ENCODE measurements at places on chromosomes 12 and 14. TPM values are rescaled to one million over a fixed set of nuclear protein-coding genes. Genes with fewer than 3 reads are reported as not detected.

DNA sequence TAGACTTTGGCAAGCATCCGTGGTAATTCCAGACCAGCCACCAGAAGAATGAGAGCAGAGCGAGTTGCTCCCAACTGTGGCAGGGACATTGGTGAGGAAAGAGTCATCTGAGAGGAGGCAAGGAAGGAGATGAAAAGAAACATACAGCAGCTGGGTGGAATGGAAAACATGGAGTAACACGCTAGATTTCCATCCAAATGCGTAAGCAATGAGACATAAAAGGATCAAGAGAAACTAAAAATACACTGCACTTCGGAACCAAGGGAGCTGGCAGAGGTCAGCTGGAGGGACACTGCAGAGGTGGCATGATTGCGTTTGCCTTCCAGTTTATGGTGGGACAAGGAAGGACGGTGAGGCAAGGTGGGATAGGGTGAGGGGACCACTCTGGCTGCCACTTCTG is 82.9 kb downstream of the DDX51 start:
- DNase-seq, result no peak

- DNase-seq, result no peak
Measured at GRCh38 chr12:709455-710020, 42.8 kb upstream of the WNK1 start.

GRCh38 chr12:77046468-77046867 is 18.9 kb downstream of the E2F7 start:
- DNase-seq, result no peak

- peak; percentile 57 for DNase-seq
Measured at GRCh38 chr12:16583969-16584745, 21.8 kb downstream of the LMO3 start.

GRCh38 chr12:129559776-129560175 is 344.0 kb downstream of the TMEM132D start:
- no peak for DNase-seq

DNA sequence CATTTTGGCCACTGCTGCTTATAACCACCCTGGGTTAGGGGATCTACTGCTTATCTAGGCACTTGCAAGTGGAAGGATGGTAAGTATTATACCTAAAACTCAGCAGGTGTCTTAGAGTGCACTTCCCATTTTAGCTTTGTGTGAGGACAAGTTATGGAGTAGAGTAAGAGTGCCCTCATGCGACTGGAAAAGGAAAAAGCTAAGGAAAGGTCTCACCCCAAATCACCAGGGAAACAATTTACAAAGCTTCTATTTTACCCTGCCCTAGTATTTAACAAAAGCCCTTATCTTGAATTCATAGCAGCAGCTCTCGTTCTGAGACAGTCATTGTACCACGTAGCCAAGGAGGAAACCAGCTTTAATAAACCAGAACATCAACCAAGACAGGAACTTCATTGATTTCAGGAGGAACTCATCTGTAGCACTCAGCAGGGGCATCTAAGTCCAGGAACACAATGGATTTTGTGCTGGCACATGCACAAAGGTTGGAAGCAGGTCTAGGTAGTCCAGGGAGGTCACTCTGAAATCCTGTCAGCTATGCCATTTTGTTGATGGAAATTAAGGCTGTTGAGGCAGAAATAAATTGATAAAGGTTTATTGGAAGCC is 2.9 kb downstream of the RDH12 start:
- peak; percentile 70 for DNase-seq

GRCh38 chr12:122081083-122081696 is 2.6 kb downstream of the MLXIP start:
- DNase-seq, result no peak

DNA sequence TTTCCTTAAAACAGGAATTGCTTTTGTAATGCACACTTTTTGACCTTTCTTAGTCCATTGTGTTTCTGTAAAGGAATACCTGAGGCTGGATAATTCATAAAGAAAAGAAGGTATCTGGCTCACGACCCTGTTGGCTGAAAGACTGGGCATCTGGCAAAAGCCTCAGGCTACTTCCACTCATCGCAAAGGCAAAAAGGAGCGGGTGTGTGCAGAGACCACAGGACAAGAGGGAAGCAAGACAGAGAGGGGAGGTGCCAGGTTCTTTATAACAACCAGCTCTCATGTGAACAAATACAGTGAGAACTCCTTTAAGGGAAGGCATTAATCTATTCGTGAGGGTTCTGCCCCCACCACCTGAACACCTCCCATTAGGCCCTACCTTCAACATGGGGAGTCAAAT is 182.1 kb downstream of the C12orf50 start:
- DNase-seq, result no peak

GZMB gene
- 0.96 TPM for total RNA-seq

CABP1 gene
- total RNA-seq, result 3.9 TPM

SLC25A21 gene
- total RNA-seq, result 1.7 TPM

TRMT5 gene
- total RNA-seq, result 11.3 TPM

CAPS2 gene
- 18.1 TPM for total RNA-seq

SYNDIG1L gene
- not detected for total RNA-seq

SLC17A8 gene
- total RNA-seq, result 1.7 TPM

ANO2 gene
- total RNA-seq, result 8.7 TPM

NFATC4 gene
- 40.0 TPM for total RNA-seq

Measured in umbilical cord (tissue), 2 donors.